ENCODE measurements at places on chromosomes 11 and 22.

GRCh38 chr22:27650572-27650971, 151.0 kb downstream of the MN1 start:
- no peak for DNase-seq

DNA sequence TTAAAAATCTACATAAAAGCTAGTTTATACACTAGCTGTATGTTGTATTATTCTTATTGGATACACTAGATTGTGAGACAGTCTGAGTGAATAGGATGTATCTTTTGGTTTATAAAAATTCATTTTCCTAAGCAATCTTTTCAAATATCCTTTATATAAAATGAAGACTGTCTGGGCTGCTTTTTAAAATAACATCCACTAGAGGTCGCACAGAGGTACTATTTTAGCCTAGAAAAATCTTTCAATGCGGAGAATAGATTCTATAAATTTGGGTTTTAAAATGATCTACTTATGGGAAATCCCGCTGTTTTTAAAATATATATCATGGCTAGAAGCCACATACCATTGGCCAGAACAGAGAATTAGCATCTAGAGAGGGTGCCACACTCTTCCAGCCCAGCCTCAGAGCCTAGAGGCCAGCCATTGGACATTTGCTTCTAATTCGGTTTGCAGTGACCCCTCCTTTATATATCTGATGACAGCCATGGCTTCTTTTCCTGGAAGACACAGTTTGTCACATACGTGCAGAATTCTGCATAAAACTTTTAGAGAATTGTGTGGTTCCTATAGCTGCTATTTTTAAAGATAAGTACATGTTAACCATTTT, 7.3 kb downstream of the C11orf97 start:
- peak; percentile 40 for DNase-seq

GRCh38 chr11:75219869-75220268, 20.7 kb upstream of the TPBGL start:
- no peak for DNase-seq

DNA sequence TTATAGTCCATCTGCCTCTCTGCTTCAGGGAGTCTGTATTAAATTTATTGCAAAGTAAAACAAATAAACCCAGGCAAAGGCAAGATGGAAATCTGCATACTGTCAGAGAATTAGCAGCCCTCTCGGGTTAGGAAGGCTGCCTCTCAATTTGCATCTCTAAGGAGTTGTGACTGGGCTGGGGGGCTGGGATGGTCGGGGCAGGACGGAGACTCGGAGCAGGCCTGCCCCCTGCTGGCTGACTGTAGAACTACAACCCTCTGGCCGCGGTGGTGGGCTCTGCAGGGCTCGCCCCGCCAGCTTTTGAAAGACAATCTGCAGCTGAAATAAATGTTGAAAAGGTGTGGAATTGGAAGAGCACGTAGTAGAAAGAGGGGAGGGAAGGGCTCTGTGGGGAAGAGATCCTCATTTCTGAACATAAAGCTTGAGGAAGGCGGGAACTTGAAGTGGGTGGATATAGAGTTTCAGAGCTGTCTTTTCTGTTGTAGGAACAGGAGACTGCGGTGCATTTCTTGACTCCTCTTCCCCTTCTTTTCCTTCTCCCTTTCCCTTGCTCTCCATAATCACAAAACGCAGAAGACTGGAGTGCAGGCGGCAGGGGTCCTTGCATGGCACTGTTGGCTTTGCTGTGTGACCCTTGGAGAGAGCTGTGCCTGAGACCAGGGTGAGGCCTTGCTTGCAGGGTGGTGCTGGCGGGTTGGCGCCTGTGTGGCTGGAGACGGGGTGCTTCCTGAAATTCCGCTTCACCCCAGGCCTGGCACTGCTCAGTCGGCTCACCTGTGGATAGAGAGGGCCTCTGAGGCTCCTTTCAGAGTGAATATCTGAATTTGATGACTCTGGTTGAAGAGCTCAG, 22.6 kb upstream of the PKNOX2 start:
- DNase-seq, result peak; percentile 86

DNA sequence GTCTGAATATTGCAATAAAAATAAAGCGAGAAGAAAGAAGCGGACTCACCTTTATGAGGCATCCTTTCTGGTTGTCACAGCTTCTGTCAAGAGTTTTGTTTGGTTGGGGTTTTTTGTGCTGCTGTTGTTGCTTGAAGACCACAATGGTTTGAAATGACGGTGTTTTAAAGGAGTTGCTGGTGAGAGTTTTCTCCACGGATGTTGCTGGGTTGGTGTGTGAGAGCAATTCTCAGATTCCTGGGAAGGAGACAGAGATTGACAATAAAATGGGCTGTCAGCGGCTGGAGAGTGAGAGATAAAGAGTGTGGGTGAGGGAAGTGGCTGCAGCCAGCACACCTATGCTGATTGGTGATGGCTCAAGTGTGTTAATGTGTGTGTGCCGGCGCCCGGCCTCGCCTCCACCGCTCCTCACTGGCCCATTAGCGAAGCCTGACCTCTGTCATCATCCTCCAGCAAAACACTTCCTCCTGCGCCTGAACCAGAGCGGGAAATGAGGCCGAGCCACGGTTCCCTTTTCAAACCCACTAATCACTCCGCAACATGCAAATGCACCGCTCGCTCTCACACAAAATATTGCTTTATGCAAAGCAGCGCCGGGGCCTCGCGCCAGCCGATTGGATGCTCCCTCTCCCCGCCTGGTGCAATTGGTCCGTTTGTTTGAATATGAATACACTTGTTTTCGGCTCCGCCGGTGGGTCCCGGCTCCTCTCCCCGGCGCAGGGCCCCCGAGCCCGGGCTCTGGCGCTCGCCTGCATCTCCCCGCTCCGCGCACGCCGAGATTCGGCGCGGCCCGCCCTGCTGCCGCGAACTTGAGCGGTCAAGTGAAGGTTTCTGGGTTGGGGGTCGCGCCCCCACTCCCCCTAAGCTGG, at the start of gene PAX6:
PAX6 (minus strand) TSS at position 544 of the 869 bp plus-strand sequence. CDS start 4,911 bp downstream, outside the sequence.
- DNase-seq, result peak; percentile 86

DNA sequence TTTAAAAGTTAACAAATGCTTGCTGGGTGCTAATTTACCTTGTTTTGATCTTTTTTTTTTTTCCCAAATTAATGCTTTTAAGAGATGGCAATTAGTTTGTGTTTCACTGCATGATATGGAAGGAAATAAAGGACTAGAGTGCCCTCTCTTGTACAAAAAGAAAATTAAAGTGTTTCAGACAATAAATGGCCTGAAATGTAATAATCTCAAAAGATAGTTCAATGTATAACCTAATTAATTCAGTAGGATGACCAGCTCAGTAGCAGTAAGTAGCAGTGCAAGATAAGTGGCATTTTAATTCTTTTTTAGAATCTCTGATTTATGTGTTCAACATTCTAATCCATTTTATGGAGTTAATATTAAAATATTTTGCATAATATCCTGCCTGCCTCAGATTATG, 39.9 kb upstream of the MYO18B start:
- peak; percentile 29 for DNase-seq

- no peak for DNase-seq
Observed at GRCh38 chr22:31284281-31285155, 7.8 kb downstream of the PIK3IP1 start.

DNA sequence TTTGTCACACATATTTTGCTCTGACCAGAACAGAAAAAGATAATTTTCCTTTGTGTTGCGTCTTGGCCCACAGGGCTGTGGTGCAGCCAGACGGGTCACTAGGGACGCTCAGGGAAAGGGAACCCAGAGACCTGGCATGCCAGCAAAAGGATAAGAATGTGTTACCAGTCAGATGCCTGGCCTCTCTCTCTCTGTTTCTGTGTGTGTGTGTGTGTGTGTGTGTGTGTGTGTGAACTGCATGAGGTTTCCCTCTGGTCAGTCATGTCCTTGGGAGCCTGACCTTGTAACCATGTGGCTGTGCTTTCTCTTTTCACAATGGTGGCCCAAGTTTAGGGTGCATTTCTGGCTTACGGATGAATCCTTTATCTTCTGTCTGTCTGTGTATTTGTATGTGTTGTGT, 25.4 kb downstream of the CCKBR start:
- no peak for DNase-seq

GRCh38 chr11:10317151-10317755, 12.4 kb downstream of the ADM start:
- no peak for DNase-seq
